ENCODE measurements at places on chromosomes 1 and 21.

- DNase-seq: no peak
These were observed 17.9 kb upstream of the CENPF start for GRCh38 chr1:214584805-214585766.

GRCh38 chr1:184866991-184867788 lies 107.1 kb downstream of the NIBAN1 start:
- DNase-seq: peak; percentile 21

DNA sequence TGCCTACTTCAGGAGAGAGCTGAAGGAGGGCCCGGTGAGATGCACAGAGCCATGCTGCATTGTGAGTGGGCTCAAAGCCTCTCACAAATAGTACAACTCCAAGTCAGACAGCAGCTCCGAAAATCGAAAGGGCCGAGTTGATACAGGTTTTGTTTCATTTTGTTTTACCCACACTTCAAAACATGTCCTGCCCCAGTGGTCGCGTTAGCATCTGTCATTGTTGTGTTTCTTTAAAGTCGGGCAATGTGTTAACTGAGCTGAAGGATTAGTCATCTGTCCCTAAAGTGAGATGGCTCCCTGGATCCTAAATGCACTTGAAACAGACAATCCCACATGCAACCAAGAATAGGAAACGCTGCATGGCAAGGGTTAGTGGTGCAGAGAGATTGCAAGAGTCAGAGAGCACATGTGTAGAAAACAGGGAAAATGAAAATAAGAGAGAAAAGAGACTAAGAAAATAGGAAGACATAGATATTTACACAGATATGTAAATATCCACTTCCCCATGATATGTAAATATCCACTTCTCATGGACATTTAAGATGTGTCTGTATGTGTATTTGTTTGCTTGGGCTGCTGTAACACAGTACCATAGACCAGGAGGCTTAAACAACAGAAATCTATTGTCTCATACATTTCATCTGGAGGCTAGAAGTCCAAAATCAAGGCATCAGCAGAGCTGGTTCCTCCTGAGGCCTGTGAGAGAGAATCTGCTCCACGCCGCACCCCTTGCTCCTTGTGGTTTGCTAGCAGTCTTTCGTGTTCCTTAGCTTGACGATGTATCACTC lies 131.4 kb upstream of the RAB4A start:
- no peak for DNase-seq

GRCh38 chr1:178603926-178604325 lies 91.0 kb downstream of the TEX35 start:
- DNase-seq: no peak

GRCh38 chr1:161020509-161021164 lies at the start of gene F11R:
Gene F11R (minus strand): TSS chr1:161021152. CDS start chr1:161021073, 79 bp downstream.
- no peak for DNase-seq

DNA sequence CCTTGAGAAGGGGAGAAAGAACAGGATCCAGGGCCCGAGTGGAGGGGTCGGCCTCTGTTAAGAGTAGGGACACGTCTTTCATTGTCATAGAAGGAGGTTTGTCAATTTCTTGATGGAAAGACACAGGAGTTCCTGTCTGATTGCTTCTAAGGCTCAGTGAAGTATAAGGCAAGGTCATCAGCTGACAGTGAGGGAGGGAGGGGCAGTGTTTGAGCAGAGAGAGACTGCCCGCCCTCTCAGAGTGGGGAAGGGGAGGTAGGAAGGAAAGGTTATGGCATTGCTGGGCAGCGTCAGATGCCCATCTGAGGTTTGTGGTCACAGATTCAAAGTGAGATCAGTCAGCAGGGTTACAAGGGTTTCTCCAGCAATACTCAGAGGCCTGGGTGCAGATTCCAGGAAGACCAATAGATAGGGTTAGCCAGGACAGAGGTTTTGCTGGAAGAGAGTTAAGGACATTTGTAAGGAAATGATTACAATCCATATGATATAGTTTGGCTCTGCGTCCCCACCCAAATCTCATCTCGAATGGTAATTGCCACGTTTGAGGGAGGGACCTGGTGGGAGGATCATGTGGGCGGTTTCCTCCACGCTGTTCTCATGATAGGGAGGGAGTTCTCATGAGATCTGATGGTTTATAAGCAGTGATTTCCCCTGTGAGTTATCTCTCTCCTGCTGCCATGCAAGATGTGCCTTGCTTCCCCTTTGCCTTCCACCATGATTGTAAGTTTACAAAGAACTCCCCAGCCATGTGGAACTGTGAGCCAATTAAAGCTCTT lies 127.2 kb upstream of the GJB5 start:
- no peak for DNase-seq

- DNase-seq: no peak
These were observed 5.3 kb upstream of the PFKL start for GRCh38 chr21:44294391-44295162.

DNA sequence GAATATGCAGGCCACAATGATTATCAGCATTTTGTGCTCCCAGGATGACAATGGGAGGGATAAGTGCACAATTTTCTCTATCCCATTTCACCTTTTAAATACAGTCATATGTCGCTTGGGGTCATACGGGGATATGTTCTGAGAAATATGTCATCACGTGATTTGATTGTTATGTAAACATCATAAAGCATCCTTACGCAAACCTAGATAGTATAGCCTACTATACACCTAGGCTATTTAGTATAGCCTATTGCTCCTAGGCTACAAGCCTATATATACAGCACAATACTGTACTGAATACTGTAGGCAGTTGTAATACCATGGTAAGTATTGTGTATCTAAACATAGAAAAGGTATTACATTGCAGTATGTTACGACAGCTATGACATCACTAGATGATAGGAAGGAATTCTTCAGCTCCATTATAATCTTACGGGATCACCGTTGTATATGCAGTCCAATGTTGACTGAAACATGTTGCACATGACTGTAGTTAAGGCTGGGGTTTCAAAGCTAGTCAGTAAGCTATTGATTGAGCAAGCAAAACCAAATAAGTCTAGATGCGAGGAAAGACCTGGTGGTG lies 18.9 kb downstream of the RUSC1 start:
- DNase-seq: no peak

- DNase-seq: no peak
These were observed 98.0 kb upstream of the CDC42BPA start for GRCh38 chr1:227416156-227416830.

- DNase-seq: no peak
These were observed at the start of gene CFHR5 for GRCh38 chr1:196977278-196977677. Gene CFHR5 (plus strand): TSS chr1:196977556. CDS start chr1:196977665, 109 bp downstream.

DNA sequence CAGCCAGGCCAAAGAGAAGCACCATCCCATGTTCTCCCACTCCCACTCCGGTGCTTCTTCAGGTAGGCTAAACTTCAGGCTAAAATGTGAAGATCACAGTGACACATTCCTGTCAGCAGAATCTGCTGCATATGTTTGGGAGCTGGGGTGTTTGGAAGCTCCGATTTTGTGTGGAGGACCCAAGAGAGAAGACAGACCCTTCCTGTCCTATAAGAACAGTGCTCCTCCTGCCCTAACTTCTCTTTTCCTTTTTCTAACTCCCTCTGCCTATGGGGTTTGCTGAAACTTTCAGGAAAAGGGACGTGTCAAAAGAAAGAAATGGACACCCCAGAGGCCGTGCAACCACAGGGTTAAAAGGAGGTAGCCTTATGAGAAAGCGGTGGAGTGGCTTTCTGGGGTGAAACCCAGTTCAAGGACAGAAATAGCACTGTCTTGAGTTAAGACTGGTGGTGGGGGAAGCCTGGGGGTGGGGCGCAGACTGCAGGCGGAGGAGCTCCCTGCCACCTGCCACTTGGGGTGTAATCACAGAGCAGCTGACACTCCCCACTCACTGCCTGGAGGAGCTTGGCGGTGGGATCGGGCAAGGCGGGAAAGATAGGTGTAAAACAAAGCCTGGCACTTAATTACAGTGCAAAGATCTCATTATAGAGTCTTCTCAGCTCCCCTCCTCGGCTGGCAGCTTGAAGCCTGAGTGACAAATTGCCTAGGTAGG lies 645 bp upstream of the TLR5 start:
- no peak for DNase-seq

GRCh38 chr1:170261669-170262068 lies 115.9 kb downstream of the NTMT2 start:
- no peak for DNase-seq

DNA sequence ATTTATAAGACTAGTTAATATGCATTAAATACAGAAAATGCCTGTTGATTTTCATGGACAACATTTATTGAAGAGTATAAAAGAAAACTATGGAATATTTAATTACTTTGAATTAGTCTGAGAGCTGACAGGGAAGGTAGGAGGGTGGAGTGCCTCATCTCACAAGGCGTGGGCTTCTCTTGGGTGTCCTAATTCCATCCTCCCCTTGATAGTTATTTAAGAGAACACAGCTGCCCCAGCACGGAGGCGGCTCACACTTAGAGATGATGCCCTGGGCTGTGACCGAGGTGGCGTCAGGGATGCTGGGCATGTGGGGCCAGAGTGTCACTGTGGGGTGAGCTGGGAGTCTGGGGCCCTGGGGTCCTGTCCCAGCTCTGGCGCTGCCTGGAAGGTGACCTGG lies 493.0 kb downstream of the PTPRU start:
- DNase-seq: no peak

DNA sequence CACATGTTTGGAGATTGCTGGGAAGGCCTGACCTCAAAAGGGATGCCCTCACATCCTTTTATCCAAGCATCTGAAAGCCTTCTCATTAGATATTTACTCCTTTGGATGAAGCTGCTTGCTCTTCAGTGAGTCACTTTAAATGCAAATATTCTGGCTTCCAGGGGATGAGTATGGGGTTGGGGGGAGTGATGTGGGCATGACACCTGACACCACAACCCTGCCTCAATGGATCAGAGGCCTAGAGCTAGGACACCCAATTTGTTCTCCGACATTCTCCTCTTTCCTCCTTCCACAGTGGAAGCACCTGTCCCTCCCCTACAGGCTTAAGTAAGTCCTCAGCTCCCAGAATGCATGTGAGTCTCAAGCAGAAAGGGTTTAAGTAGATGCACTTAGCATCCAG lies 238.3 kb downstream of the OMA1 start:
- DNase-seq: no peak

DNA sequence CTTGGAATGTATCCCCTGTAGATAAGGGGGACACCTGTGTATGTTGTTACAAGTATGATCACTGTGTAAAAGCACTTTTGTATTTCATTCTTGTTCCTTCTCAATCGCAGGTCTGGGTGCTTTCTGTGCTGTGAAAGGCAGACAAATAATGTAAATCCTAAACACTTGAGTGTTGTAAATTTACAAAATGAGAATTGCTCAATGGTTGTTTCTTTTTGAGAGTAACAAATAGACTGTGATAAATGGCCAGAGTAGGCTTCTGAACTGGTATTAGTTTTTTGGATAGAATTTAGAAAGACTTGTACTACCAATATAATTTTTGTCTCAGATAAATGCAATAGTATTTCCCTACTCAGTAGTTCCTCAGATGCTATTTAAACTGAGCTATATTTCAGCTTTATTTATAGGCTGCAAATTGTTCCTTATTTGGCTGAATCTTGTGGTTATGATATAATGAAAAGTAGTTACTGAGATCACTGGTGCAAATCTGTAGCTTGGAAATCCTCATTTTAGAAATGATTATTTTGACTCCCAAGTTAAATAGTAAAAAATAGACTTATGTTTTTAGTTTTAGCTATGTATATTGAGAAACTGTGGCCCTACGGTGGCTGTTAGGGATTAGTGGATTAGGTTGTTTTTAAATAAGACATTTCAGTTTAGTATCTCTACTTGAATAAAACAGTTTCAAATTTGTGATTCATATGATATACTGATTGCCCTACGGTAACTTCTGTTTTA lies 9.2 kb downstream of the BACH1 start:
- DNase-seq: no peak

DNA sequence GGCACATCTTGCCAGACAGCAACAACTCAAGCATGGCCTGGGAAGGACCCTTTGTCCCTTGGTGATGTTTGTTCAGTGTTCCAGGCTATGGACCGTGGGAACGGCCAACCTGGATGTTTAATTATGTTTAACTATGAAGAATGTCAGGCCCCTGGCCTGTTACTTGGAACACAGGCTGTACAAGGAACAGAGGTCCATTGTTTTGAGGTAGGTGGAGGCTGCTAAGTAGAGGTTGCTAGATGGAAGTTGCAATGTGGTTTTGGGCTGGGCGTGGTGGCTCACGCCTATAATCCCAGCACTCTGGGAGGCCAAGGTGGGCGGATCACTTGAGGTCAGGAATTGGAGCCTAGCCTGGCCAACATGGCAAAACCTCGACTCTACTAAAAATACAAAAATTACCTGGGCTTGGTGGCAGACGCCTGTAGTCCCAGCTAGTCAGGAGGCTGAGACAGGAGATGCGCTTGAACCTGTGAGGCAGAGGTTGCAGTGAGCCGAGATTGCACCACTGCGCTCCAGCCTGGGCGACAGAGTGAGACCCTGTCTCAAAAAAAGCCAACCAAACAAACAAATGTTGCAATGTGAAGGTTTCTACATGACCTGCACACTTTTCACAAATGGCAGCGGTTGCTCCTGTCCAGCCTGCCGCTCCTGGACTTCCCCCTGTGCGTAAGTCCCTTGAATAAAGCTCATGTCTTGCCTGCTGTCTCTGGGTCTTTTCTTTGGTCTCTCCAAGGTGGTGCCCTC lies 2.5 kb upstream of the LEFTY1 start:
- DNase-seq: no peak

DNA sequence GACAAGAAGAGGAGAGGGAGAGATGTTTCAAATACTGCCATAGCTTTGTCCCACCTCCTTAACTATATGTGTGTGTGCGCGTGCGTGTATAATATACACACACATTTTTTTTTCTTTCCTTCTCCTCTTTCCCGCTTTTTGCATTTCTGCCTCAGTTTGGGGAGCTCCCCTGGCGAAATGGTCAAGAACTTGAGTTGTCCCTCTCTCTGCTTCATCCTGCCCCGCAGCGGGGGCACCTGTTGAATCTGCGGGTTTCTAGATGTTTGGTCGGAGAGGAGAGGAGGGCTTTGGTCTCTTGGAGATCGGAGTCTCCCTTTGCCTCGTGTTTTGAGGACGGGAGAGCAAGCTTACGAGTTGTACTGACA lies 504 bp downstream of the SCCPDH start:
- no peak for DNase-seq

DNA sequence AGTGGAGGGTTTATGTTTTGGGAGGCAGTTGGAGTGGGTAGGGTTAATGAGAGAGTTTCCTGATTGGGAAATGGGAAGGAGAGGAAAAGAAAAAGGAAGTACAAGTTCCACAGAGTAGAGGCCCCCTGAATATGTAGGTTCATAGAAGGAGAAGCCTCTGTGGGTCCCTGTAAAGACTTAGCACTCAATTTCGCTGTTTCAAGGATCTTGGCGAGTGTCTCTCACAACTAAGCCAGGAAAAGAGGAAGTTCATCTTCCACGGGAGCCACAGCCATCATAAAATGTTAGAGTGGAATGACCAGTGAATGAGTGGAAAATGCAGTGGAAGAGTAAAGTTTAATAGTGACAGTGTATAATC lies 17.4 kb upstream of the DPYD start:
- DNase-seq: no peak

DNA sequence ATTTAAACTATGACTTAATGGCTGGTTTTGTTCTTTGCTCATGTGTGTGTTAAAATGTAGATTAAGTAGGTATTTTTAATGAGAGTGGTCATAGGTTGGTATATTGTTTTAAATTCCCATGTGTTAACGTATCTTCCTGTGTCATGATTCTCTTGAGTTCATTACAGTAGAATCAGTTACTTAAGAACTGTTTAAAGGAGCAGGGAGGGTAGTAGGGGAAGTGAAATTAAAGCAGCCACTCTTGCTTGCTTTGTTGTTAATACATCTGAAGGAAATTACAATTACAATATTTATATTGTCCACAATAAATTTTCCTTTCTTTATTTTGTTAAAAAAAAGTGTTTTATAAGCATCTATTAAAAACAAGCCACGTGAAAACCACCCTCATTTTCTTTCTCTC lies 119.2 kb upstream of the KIAA1614 start:
- no peak for DNase-seq

GRCh38 chr1:1262071-1262470 lies 11.6 kb downstream of the UBE2J2 start:
- no peak for DNase-seq

GRCh38 chr1:113769601-113769970 lies 10.3 kb upstream of the PHTF1 start:
- DNase-seq: no peak

Measured in stimulated activated CD4-positive, alpha-beta T cell treated with anti-CD3 and anti-CD28 coated beads, TNF-alpha, amount 100 ng/mL, for 4 hours (primary cell).